Right ventricle myocardium inferior (tissue), 1 donor: ENCODE measurements at places on chromosomes 5 and 9. TPM values are rescaled to one million over a fixed set of nuclear protein-coding genes. Genes with fewer than 3 reads are reported as not detected.

DNA sequence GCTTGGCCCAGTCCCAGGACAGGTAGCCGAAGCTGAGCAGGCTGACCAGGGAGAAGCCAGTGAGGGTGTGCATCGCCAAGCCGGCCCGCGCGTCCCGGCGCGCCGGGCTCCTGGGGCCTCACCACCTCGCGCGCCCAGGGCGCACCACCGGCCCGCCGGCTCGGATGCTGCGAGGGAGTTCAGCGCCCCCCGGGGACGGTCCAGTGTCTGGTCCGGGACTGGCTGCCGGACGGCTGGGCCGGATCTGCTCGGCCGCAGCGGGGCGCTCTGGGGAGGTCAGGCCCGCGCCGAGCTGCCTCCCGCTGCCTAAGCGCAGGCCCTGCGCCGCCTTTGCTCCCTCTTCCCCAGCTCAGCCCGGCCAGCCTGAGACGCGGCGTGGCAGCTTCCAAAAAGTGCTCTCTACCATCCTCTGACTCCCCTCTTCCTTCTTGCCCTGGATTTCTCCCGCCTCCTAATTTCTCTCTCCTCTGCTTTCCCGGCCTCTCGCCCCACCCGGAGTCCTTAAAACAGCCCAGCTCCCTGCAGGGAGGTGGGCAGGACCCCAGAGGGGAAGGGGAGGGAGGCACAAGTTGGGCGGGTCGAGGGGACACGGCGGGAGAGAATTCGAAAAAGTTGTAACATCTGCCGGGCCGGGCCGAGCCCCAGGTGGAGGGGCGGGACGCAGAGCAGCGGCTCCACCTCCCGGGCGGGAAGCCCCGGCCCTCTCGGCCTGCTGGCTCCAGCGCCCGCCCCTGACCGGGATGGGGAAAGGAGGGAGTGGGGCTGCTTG, at the start of gene ARSI:
ARSI (minus strand) TSS at position 605 of the 769 bp plus-strand sequence; CDS start at position 73, 532 bp downstream.
- no peak for DNase-seq

DNA sequence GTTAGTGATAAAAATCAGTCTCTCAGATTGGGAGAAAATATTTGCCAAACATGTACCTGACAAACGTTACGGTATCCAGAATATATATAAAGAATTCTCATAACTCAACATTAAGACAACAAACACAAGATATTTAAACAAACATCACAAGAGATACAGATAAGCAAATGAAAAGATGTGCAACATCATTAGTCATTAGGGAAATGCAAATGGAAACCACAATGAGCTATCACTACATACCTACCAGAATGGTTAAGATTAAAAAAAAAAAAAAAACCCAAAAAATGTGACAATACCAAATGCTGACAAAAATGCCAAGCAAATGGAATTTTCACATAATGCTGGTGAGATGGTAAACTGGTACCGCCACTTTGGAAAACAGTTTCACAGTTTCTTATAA, 15.4 kb downstream of the CERT1 start:
- no peak for DNase-seq

The DIPK1B gene
- 16.4 TPM for total RNA-seq

DNA sequence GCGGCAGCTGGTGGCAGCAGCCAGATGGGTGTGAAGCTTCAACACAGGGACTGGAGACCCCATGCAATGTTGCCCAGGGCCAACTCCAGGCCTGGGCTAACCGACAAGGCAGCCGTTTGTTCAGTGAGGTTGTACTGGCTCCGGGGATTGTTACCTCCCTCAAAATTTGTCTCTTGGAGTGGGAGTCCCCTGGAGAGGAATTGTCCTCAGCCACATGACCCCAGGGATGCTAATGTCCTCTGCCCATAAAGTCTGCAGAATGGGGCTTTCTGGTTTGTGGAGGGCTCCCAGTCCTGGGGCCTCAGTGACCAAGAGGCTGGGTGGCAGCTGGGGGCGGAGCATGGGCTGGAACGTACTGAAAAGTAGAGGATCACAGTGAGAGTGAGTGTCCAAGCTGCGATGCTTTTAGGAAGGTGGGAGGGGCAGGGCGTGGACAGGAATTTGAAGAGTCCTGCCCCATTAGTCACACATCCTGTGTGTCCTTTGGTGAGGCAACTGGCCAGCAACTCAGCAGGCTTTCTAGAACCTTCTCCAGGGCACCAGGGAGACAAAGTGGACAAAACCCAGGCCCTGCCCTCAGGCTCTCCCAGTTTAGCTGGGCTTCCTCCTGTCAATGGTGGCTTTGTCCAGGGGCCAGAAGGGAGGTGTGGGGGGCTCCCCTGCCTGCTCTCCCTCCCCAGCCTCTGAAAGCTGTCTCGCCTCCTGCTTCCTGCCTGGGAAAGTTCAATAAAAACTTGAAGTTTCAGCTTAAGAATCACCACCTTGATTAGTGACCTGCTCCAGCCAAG, 114.0 kb downstream of the NSG2 start:
- no peak for DNase-seq

GRCh38 chr5:111392181-111392580, 120.2 kb downstream of the STARD4 start:
- no peak for DNase-seq

GRCh38 chr5:32612134-32612888, 27.0 kb downstream of the SUB1 start:
- DNase-seq = no peak
